ENCODE measurements at places on chromosomes 5 and 9.

DNA sequence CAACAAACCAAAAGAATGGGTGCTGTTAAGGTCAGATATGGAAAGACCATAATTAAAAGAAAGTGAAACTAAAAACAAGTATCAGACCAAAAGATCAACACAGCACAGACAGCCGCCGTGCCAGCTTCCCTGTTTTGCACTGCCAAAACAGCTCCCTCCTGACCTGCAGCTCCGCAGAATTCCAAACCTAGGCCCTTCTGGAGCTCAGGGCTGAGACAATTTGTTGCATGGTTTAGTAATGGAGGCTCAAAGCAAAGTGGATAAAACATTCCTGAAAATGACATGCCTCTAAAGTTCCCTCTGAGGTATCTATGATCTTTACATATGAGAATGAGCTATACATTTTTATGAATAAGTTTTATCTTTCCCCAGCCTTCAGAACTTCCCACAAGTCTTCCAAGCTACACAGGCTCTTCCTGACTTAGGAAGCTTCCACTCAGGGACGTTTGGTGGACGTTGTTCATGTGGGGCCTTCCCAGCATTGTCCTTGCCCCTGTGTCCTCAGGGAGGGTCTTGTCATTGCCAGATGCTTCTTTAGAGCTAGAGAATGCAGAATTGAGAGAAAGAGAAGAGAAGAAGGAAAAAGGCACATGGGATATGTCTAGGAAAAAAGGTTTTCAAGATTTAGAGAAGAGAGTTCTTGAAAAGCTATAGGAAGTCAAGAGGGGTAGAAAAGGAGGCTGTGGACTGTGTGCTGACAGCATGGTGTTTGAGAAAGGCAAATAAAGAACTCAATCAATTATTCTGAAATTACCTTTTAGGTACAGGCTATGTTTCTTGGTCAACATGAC, 28.4 kb upstream of the SSBP2 start:
- no peak for DNase-seq

DNA sequence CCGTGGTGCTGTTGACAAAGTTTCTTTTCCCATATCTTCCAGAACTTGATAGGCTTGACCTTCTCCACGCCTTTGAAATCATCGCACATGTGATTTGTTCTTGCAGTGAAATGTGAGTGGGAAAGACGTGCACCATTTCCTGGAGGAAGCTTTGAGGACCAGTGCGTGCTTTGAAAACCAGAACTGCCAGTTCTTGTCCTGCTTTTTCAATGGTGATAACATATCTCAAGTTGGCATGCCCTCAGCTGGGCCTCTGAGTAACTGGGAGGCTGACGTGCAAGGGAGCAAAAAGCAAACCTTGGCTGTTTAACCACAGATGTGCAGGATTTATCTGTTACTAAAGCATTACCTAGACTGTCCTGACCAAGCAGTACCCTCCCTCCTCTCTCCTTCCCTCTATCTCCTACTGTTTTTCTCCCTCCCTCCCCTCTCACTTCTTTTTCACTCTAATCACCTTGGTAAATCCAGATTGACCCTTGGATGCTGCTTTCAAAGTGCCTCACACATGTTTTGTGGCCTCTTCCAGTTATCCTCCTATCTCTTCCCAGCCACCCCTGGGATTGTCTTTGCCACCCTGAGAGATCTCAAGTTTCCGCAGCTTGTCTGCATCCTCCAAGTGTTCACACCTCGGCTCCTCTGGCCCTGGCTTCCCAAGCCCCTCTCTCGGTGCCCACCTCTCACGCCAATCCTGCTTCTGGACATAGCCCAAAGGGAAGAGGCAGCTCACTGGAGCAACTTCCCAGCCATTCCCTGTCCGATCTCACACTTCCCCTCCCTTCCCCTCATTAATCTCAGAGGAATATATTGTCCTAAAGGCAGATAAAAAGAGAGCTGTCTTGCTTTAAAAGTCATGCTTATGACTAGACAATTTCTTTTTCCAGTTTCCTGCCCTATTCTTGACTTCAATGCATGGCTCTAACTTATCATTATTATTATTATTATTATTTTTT, 198.3 kb downstream of the ERCC6L2 start:
- DNase-seq, result no peak

GRCh38 chr5:167478188-167478587, 813.3 kb upstream of the WWC1 start:
- no peak for DNase-seq

DNA sequence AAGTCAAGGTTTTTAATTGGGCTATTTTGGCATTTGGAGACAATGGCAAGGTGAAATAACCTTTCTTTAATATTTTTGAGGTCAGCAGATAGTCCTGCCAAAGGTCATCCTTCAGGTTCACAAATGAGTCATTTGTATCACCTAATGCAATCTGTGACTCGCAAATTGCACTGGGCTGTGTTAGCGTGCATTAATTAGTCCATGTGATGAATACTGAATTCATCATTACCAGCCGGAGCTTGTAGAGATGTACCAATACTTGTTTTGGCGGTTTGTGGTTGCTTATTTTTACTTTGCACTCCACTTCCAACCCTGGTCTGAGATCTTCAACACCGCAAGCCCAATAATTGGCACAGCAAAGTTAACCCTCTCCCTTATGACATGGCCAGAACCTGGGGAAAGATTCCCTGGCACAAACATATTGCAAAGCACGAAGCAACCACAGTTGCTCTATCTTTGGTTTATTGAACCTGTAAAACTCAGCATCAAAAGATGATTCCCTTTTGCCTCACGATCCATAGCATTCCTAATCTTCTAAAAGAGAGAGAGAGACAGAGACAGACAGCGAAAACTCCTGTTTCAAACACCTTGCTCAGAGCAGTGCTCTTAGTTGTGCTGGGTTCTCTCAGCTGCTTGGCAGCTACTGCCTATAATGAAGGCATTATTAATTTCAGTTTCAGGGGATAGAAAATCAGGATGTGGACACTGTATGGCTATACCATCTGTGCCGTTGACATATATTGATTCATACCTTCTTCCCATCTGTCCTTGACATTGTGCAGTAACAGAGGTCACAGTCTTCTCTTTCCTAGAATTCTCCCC, 178.1 kb downstream of the EBF1 start:
- DNase-seq, result no peak

DNA sequence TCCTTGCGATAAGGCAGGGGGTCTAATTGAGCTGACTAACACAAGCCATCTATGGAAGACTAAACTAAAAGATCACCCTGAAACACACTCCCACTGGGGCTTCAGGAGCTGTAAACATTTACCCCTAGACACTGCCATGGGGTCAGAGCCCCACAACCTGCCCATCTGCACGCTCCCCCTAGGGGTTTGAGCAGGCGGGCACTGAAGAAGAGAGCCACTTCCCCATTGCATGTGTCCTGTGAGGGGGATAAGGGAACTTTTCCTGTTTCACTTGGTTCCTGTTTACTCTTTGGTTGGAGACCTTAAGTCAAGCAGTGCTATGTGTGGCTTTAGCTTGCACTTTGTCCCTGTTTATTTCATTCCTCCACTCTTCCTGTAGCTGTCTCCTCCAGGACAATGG, 1929.5 kb upstream of the CDH9 start:
- DNase-seq, result no peak

DNA sequence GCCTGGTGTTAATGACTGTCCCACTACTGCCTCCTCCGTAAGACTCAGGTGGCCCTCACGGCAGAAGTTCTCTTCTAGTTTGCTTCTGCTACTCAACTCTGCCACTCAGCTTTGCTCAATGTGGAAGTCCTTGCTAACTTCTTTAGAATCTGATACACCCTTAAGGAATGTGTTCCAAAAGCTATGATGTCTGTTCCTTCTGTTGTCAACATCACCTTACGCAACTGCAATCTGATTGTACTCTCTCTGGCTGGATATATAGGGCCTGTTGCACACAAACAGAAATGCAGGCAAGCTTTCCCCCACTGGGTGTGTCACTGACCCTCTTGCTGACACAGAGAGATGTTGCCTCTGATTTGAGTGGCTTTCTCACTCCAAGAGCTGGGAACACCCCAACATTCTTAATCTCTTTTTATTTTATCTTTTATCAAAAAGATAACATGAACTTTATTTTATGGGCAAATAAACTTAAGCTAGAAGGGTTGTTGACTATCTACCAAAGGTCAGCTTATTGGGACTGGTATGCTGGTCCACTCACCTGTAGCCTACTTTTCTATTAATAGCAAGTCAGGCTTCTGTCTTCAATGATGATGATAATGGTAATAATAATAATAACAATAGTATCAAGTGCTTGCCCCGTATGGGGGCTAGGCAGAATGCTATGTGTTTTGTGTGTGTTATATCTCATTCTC, 25.2 kb downstream of the TMEM252 start:
- no peak for DNase-seq

GRCh38 chr5:87411973-87412629, 629 bp downstream of the CCNH start:
- DNase-seq, result peak; percentile 13

DNA sequence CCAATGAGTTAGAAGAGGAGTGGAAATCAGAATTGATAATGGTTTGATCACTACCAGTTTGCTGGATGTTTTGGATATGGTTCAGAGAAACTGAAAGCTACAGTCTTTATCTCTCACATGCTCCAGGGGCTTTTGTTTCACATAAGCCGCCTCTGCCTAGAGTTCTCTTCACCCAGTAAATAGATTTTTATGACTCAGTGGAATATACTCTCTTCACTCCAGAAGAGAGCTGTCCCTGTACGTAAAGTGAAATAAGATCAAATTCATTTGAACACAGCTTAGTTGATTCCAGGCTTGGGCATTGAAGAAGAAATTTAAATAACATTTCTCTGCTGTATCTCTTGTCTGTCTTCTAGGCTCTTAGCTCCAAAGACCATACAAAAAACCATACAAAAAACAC, 184.9 kb downstream of the TRPM3 start:
- no peak for DNase-seq

DNA sequence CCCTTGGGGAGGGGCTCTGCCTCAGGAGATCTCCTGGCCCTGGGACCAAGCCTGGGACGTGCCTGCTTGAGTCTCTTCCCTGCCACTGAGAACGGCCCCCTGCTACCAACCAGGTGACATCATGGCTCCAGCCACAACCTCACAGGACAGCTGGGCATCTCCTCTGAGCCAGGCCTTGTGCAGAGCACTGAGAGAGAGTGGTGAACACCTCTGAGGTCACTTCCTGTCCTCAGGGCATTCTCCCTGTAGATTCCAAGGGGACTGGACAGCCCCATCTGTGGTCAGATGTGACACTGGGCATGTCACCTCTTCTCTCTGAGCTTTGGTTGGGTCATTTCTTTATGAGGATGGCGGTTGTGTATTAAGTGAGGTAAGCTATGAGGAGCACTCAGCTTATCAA, 172.0 kb downstream of the MELK start:
- no peak for DNase-seq

GRCh38 chr5:102483736-102484135, 15.1 kb downstream of the SLCO6A1 start:
- DNase-seq, result no peak

- no peak for DNase-seq
These were observed 49.8 kb downstream of the FEM1C start for GRCh38 chr5:115494570-115495289.

- no peak for DNase-seq
These were observed 21.5 kb upstream of the AKNA start for GRCh38 chr9:114409103-114409780.

- DNase-seq, result no peak
These were observed 91.8 kb upstream of the ADRA1B start for GRCh38 chr5:159824188-159825161.

GRCh38 chr9:23412458-23412857, 413.6 kb downstream of the ELAVL2 start:
- DNase-seq, result no peak

DNA sequence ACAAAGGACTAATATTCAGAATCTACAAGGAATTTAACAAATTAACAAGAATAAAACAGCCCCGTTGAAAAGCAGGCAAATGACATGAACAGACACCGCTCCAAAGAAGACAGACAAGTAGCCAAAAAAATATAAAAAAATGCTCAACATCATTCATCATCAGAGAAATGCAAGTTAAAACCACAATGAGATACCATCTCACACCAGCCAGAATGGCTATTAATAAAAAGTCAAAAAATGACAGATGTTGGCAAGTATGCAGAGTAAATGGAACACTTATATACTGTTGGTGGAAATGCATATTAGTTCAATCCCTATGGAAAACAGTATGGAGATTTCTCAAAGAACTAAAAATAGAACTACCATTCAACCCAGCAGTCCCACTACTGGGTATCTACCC, 302.7 kb upstream of the RGMB start:
- DNase-seq, result no peak

DNA sequence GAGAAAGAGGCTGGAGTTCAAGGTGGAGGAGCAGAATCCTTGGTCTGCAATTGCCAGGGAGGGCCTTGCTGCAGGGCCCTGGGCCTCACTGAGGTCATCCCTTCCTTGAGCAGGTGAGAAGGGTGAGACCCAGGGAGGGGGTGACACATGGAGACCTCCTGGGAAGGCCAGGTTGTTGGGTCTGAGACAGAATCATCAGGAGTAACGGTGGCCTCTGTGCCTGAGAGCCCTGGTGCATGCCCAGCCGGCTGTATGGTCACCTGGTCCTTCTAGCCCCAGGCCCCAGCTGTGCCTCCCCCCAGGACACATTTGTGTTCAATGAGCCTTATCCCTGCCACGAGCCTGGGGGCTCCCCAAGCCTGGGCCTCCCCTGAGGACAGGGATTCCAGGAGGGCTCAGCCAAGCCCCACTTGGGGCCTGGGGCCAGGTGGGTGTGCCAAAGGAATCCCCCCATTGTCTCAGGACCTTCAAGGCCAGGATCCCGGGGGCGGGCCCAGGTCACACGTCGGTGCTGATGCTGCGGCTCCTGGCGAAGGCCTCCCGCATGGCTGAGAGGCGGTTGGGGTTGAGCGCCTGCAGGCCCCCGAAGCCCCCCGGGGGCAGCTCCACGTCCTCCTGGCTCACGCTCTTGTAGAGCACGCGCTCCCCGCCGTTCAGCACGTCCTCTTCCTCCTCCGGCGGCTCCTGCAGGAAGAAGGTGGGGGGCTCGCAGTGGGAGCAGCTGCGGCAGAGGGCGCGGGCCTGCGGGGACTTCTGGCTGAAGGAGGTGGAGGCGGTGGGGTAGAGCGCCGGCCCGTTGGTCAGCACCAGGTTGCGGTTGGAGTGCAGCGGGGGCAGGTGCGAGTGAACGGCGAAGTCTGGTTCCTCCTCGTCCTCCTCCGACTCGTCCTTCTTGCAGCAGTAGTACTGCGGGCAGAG, 30.4 kb downstream of the FAM163B start:
- no peak for DNase-seq

GRCh38 chr9:101450931-101451330, 15.4 kb upstream of the ALDOB start:
- DNase-seq, result no peak

DNA sequence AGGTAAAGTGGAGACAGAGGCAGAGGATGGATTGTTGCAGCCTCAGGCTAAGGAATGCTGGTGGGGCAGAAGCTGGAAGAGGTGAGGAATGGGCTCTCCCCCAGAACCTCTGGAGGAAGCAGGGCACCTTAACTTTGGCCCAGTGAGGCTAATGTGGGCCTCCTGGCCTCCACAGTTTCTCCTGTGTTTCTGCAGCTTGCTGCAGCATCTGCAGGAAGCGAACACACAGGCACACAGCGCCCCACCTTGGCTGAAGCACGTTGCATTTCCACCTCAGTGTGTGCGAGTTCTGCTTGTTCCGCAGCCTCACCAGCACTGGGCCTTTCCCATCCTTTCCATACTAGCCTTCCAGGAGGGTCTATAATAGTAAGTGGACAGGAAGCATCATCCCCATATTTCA, 27.2 kb upstream of the ASS1 start:
- no peak for DNase-seq
